ENCODE measurements at places on chromosomes 13 and 19.
A peak's percentile ranks its signal among the peaks of the same experiment; 100 is the strongest.

GRCh38 chr13:26518451-26518959 is 39.0 kb upstream of the WASF3 start:
- DNase-seq = no peak

GRCh38 chr19:31383553-31383952 is 34.3 kb upstream of the TSHZ3 start:
- DNase-seq = no peak

GRCh38 chr19:19342086-19343015 is 21.7 kb downstream of the MAU2 start:
- DNase-seq = peak; percentile 78

DNA sequence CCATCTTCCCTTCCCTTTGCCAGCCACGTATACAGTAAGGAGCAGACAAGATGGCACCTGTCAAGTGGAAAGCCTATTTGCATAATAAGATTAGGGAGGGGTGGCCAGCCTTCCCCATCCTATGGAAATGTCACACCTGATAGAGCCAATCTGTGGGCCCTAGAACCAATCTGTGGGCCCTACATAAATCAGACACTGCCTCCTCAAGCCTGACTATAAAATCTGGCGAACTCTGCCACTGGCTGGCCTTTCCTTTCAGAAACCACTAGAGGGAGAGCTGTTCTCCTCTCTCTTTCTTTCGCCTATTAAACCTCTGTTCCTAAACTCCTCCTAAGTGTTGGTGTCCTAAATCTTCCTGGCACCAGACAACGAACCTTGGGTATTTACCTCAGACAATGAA is 231.5 kb upstream of the KLHL1 start:
- DNase-seq = no peak

DNA sequence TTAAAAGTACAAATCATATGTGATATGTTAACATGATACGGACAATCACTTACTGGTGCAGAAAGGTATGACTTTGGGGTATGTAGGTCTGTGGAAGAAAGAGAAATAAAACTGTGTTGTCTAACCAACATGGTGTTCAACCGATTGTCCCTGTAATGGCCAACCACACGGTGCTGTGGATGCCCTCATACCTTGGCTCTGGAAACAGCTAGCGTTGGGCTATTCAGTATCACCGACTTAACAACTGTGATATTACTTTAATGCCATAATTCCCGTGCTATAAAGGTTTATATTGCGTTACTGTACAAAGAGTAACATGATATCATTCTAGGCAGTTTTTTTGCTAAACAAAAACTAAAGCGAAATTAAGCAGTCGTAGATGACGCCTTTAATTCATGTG is 448.3 kb downstream of the EFNB2 start:
- DNase-seq = no peak

GRCh38 chr13:77298426-77298825 is 28.5 kb downstream of the MYCBP2 start:
- no peak for DNase-seq

DNA sequence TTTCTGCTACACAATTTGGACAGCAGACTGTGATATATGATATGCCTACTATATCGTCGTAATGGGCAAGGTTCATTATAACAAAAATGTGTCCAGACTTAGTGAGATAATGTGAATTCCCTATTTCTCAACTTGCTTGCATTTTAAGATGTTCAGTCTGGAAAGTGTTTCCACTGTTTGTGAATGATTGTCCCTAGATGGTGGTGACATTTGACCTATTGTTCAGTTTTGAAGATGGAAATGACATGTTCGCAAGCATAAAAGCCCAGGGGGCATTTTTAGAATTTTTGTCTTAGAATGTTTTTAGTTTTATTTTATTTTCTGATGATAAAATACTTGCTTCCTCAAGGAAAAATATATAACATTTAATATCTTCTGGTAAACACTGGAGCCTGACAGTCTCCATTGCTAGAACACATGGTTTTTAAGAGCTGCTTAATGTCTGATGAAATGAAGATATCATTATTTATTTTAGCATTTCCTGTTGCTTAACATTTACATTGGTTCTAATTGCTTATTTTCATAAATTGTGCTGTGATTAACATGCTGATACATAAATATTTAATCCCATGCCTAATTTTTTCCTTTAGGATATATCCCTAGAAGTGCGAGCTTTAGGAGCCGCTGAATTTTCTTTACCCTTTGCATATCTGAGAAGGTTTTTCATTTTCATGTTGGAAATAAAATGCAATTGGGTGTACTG is 27.1 kb downstream of the MBNL2 start:
- DNase-seq = no peak

- DNase-seq = no peak
These were observed 6.7 kb downstream of the ZNF793 start for GRCh38 chr19:37513397-37513796.

GRCh38 chr13:36820222-36820621 is 1.2 kb downstream of the RFXAP start:
- DNase-seq = no peak

DNA sequence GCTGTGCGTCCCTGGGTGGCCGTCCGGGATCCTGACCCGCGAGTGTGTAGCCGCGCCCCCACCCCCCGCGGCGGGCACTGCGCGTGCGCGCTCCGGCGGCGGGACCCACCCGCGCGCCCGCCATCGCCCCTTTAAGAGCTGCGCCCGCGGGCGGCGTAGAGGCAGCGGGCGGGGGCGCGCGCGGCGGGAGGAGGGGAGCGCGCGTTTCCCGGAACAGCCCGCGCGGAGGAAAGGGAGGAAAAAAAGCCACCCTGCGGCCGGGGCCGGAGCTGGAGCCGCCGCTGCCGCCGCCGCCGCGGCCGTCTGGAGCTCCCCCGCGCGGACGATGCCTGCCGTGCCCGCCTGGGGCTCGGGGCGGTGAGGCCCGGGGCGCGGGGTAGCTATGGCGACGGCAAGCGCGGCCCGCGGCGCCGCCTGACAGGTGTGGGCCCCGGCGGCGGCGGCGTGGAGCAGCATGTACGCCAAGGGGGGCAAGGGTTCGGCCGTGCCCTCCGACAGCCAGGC is at the start of gene SSBP4:
Gene SSBP4 (plus strand): TSS at position 204 of the 504 bp plus-strand sequence. CDS start 251 bp downstream, at position 455.
- DNase-seq = peak; percentile 60

- DNase-seq = no peak
These were observed 152.7 kb downstream of the TNFRSF19 start for GRCh38 chr13:23722726-23723453.

- peak; percentile 65 for DNase-seq
These were observed 126.9 kb downstream of the SIPA1L3 start for GRCh38 chr19:38033658-38034491.

- DNase-seq = peak; percentile 75
These were observed 8.2 kb downstream of the CAPN12 start for GRCh38 chr19:38736036-38736412.

DNA sequence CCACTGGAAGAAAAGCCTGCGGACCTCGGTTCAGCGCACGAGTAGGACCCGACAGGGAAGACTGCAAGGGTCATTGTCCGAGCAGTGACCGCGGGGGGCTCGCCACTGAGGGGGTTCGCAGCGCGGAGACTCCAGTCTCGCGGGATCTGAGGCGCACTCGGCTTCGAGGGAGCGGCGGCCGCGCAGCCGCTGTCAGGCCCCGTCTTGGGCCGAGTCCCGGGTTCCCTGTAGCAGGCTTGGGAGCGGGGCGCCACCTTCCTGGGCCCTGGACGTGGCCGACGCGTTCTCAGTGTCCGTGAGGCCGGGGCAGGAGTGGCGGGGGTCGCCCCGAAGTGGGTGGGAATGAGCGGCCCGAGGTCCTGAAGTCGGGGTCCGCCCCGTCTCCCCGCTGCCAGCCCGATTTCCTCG is 474 bp upstream of the FAM174C start:
- DNase-seq = no peak

GRCh38 chr19:17209126-17210036 is 5.8 kb upstream of the USE1 start:
- DNase-seq = no peak

- DNase-seq = no peak
These were observed 25.6 kb upstream of the PCCA start for GRCh38 chr13:100063333-100063732.

Data from adrenal gland (tissue), 19 donors.